Jurkat, Clone E6-1 (cell line): ENCODE measurements at places on chromosomes 2 and 18.

DNA sequence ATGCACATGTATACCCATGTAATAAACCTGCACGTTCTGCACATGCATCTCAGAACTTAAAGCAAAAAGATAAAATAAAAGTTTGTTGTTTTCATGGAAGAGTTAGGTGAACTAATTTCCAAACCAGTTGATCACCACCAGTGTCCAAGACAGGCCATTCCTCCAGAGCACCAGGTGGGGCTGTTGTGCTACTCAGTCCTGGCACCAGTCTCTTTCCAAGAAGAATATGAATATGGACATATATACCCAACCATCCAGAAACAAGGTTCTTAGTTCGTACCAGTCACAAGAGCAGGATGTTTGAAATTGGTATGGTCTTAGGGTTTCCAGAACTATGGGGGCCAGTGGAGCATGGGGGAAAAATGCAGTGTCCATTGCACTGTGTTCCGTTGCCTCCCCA is 17.2 kb upstream of the TNP1 start:
- DNase-seq: no peak

DNA sequence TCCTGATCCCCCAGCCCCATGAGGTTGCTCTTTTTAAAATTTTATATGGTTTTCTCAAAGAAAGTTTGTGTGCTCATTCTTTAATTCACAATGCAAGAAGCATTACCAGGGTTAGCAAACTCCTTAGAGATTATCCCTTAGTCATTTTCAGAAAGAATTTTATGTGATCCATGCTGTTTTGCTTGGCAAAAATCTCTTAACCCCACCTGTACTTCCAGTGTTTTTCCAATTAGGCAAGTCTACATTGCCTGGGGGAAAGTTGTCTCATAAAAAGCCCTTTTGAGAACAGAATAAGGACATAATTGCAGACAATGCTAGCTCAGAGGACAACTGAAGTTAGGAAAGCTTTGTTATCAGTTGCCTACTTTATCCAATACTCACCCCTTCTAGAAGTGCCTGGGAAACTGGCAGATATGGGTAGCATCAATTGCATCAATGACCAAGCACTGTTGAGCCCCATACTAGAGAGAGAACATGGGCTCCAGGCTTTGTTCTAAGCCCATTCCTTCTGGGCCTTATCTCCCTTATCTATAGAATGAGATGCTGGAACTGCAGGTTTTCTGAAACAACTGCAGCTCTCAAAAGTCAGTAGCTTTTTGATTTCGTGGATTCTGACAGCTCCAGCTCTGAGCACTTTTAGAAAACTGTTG is 265.9 kb upstream of the SPHKAP start:
- DNase-seq: no peak

- DNase-seq: no peak
These were observed 73.1 kb upstream of the TPO start for GRCh38 chr2:1340141-1340512.

DNA sequence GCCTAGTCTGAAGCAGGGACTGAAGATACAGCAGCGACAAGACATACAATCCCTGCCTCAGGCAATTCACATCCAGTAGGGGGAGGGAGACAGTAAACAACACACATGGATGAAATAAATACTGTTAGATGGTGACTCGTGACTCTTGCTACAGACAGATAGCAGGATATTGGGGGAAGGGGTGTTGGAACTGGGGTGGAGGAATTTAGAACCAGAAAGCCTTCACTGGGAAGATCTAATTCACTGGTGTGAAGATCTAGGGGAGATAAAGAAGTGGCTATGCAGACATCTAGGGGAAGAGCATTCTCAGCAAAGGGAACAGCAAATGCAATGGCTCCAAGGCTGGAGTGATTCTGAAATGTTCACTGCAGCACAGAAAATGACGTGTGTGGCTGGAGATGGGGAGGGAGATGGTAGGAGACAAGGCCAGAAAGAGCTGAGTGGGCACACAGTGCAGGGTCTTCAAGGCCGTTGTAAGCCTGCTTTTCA is 52.6 kb upstream of the TMEM163 start:
- DNase-seq: no peak

DNA sequence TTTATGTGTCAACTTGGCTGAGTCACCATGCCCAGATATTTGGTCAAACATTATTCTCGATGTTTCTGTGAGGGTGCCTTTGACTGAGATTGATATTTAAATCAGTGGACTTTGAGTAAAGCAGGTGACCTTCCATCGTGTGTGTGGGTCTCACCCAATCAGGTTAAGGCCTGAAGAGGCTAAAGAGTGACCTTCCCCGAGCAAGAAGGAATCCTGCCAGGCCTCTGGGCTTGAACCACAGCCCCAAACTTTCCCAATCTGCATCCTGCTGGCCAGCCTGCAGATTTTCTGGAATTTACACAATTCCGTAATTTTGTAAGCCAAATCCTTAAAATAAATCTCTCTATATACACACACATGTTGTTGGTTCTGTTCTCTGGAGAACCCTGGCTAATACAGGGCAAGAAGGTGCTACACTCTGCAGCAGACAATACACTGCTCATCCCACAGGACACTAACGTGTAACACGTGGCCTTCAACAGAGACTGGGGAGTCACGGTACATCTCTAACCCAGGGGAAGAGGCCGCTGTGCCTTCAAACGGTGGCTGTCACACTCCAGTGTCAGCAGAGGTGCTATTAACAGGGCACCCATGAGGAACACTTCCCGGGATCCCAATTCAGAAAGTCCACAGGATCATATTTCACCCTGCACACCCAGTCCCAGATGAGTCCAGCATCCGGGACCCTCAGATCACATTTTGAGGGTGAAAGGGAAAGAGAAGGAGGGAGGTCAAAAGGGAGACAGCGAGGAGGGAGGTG is 113.1 kb upstream of the ID2 start:
- DNase-seq: no peak

DNA sequence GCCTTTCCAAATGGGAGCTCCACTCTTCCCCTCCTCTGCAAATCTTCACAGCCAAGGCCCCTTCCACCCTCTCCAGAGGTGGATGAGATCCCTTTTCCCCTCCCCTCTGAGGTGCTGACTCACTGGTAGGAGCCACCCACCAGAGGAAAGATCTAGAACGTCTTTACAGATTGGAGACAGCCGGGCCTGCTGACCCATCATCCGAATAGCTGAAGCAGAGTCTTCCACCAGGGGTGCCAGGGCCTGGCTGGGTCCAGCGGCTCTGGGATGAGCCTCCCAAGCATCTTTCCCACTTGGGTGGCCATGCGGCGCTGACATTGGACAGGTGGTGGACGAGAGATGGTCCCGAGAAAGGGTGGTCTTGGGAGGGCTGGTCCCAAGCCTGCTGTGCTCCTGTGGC is 9.0 kb downstream of the ERFE start:
- DNase-seq: no peak

GRCh38 chr2:30756051-30756719 is 51.1 kb downstream of the CAPN13 start:
- DNase-seq: no peak

DNA sequence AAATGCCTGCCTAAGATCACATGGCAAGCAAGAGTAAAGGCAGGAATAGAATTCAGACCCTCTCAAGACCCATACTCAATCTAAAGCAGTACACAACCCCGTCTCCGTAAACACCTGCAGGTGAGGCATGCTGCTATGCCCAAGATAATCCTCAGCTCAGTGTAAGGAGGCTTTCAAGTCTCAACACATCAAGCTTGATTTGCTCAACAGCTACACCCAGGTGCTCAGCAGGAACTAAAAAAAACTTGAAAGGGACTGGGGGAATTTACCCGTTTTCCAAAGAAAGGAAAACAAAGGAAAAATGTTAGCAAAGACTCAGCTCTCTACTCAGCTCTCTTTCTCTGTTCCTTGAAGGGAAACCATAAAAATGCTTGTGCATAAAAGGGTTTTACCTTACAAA is 301.8 kb downstream of the C1D start:
- DNase-seq: no peak

DNA sequence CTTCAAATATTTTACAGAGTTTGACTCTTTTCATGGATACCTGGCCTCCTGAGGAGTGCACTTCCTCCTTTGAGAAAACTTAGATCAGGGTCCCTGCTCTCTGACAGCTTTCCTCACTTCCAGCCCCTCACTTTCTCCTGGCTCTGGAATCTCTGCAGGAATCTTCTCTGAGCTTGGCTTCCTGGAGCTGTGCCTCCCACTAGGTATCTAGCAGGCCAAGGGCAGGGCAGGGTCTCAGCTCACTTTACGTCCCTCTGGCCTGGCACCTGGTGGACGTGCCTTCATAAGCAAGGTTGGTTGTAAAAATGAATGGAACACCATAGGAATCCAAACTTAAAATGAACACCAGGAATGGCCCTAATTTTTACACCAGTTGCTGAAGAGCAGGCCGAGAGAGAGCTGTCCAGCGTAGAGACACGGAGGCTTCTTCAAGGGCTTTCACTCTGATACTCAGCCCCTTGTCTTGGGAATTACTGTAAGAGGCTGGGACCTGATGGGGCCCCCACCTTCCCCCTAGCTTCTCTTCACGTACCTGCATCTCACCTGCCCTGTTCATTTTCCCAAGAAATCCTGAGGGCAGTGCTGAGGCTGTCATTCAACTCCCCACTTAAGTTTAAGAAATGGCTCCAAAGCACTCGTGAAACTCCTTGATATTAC is 426.9 kb upstream of the ID2 start:
- no peak for DNase-seq

GRCh38 chr2:137173463-137173862 is 408.1 kb downstream of the THSD7B start:
- DNase-seq: peak; percentile 28

GRCh38 chr2:172437419-172438341 is 10.3 kb downstream of the ITGA6 start:
- no peak for DNase-seq

GRCh38 chr2:12320027-12320734 is 396.6 kb upstream of the TRIB2 start:
- no peak for DNase-seq

GRCh38 chr18:48735080-48735676 is 196.3 kb downstream of the CTIF start:
- DNase-seq: no peak

DNA sequence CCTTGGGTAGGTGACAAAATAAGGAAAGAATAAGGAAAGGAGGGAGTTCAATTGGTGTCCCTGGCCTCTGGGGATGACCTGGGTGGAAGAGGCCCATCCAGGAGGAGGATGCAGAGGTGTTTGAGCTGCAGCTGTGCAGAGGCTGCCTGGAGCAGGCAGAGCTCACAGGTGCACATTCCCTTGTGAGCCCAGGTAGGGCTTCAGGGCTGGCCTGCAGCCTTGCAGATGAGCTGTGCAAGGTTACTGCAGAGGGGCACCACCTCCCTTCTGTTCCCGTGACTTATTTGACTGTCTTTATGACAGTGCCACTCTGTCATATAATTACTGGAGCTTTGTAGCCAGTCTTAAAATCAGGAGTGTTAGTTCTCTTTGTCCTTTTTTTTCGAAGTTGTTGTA is 263.2 kb upstream of the HS6ST1 start:
- DNase-seq: no peak

- no peak for DNase-seq
These were observed 258.0 kb downstream of the DOK6 start for GRCh38 chr18:69658685-69659084.

DNA sequence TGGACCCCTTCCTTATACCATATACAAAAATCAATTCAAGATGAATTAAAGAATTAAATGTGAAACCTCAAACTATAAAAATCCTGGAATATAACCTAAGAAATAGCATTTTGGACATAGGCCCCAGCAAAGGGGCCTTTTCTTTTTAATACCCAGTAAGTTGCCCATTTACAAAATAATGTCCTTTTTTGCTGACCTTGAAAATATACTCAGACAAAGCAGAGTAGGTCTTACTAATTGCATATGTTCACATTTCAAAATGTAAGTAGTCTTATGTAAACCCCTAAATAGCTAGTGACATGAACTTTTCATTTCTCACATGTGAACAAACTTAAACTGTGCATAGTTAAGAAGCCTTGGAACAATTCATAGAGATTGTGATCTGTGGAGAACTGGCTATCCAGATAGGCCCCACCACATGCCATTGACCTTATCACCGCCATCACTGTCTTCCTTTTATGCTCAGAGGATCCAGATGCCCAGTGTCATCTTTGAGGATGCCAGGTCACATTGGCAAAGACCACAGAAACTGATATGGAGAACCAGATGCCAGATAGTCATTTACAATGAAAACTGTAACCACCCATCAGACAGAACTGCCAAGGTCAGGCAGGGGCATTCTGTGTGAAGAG is 282.4 kb upstream of the RAB12 start:
- DNase-seq: no peak

- DNase-seq: no peak
These were observed 4.1 kb downstream of the RAB31 start for GRCh38 chr18:9712130-9712577.

- DNase-seq: no peak
These were observed 30.2 kb downstream of the PRKCE start for GRCh38 chr2:45681675-45682074.
